ENCODE measurements at places on chromosomes 6 and 20.
A peak's percentile ranks its signal among the peaks of the same experiment; 100 is the strongest.

DNA sequence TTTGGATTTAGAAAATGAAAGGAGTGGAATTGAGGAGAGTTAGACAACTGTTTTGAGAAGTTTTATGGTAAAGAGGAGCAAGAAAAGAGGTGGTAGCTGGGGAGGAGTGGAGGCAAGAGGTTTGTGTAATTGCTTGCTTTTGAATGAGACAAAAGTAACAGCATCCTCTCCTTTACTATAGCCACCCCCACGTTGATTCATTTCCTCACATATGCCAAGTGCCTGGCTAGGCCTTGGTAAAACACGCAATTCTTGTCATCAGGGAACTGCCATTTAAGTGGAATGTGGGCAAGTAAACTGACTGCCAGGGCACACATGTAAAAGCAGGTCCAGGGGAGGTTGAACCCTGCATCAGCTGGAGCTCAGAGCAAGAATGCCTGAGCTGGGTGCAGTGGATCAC, 4.1 kb downstream of the MTRES1 start:
- no peak for DNase-seq

GRCh38 chr20:47220161-47220582, 136.3 kb downstream of the ZMYND8 start:
- peak; percentile 3 for DNase-seq

- no peak for DNase-seq
These were observed 103.1 kb upstream of the NAA20 start for GRCh38 chr20:19913927-19914614.

DNA sequence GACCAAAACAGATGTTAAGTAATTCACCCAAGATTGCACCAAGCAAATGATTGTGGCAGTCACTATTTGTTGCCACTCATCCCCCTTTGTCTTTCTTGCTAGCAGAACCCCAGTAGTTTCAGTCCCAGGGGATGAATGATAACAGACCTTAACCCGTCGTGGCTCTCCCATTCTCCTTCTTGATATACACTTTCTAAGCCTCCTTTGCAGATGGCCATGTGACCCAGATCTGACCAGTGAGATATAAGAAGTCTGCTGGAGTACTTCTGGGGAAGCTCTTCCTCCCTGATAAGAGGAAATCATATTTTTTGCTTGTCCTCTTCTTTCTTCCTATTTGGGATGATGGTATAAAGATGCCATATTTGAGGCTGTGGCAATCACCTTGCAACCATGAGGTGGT, 9.6 kb upstream of the SH3BGRL2 start:
- DNase-seq = no peak

DNA sequence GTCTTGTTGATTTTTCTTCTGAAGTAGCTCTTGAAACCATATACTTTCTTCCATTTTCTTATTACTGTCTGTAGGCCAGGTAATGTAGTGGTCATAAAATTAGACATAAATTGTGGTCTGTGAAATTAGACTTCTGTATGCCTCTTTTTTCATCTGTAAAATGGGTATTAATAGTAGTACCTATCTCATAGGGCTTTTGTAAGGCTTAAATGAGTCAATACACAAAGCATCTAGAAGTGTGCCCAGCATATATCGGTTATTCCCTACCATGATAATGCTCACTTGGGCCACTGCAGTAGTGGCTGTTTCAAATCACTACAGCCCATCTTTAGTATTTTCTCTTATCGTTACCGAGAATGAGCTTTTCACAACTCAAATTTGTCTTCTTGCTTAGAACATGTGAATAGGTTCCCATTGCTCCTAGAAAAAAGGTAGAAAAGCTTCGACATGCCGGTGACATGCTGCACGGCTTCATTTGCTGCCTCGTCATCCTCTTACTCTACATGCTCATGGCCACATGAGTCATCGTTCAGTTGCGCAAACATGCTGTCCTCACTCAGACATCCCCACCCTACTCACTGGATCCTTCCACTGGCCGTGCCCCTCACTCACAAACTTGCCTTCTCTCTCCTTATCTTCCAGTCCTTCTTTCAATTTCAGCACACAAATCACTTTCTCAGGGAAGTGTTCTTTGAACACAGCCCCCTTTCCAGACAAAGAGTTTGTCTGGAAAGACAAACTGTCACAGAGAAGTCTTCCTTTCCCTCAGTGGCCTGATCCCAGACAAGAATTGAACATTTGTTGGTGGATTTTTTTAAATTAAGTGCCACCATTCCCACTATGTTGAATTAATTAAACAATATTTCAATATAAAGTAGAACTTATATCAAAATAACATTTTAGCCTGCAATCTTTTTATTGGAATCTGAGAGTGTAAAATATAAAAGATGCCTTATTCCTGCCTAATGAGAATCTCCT, 32.2 kb upstream of the ERVFRD-1 start:
- DNase-seq = no peak

DNA sequence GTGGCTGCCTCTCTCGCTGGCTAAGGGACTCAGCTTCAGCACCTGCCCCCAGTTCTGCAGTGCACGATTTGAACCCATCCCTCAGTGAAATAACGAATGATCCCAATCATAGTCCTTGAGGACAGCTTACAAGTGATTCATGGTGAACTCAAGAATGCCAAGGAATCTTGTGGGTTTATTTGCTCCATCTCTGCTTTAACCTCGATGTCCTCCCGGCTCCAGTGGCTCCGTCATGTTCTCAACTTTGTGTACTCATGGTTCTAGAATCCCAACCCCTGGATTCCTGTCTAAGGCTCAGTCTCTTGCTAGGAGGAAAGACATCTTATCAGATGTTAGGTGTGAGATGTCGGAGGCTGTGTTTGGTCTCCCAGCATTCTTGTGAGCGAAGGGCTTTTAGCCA, 29.0 kb upstream of the GTSF1L start:
- DNase-seq = no peak

- no peak for DNase-seq
These were observed 43.1 kb upstream of the PHACTR3 start for GRCh38 chr20:59561228-59561605.

DNA sequence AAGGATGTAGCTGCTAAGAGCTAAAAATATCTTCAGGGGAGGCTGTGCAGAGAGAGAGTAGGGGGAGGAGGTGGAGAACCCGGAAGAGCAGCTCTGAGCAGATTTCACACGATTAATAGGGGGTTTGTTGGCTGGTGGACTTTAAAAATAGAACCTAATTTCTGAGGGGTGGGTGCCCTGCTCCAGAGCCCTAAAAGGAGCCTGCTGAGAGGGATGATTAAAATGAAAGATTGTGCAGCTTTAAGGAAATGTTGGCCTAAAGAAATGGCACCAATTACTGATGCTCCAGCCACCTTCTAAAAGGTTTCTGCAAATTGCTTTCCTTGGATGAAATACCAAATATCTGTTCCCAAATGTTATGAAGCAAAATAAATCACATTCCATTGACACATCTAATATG, 202.8 kb upstream of the BTBD3 start:
- DNase-seq = no peak

DNA sequence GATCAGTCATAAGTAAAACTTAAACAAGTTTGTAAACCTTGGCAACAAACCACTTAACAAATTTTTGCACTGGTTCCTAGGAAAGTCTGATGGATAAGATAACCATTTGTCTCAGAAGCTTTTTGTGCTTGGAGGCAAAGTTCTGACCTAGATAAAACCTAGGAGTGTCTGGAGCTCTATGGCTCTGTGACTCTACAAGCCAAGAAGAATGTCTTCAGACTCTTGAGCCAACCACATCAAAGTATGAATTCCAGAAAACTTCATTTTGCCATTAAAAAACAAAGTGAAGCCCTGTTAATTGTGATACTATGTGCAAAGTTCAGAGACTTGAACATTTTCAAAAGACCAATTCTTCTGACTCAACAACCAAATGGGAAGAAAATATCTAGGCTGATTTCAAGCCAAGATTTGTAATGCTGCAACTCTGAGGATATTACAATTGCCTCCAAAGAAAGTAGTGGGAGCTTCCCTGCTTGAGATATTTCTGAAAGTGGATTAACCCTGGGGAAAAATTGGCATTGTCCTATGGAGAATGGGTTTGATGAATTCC, 158.1 kb upstream of the FOXQ1 start:
- no peak for DNase-seq

DNA sequence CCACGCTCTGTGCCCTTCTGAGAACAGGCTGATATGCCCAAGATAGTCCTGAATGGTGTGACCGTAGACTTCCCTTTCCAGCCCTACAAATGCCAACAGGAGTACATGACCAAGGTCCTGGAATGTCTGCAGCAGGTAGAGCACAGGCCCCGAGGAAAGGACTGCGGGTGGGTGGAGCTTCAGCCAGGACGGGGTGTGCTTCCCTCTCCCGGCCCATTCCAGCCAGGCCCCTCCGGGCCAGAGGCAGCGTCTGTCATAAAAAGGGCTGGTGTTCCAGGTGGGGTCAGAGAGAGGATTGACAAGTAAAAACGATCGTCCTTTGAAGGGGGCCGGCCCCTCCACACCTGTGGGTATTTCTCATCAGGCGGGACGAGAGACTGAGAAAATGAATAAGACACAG, 1.3 kb downstream of the RTEL1 start:
- no peak for DNase-seq

DNA sequence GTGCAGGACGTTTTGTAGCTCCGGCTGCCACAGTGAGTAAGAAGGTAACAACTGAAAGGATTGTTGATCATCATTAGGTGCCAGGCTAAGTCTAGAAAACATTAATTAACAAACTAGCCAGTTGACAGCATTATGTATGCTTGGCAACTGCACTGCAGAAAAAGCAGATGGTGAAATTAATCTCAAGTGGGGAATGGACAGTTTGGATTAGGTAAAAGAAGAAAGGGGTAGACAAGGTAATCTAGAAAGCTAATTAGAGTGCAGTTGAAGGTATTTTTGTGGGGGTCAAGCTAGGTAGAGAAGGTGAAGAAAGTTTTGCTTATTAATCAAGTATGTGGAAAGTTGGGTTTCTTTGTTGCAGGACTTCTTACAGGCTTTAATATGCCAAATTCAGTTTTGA, 69.7 kb upstream of the HINT3 start:
- no peak for DNase-seq

DNA sequence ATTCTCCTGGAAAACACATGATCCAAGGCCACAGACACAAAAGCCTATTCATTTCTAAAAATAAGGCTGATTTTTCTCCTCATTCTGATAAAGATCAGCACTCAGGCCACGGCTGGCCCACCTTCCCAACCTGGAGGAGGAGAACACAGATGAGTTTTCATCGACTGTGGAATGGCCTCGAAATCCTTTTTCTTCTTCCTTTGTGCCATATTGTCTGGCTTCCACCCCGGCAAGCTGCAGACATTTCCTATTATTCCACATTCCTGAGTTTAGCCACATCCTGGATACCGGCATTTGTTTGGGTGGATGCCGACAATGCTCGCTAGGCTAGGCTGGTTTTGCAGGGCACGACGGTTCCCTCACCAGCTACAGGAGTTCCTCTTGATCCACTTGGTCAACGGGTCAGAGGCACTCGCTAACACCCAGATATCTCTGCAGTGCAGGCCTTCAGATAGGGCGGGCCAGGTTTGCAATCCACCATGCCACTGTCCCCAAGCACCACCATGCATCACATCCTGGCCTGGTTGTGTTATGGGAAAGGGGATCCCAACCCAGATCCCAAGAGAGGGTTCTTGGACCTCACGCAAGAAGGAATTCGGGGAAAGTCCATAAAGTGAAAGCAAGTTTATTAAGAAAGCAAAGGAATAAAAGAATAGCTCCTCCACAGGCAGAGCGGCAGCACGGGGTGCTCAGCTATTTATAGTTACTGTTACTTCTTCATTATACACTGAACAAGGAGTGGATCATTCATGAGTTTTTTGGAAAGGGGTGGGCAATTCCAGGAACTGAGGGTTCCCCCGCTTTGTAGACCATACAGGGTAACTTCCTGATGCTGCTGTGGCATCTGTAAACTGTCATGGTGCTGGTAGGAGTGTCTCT, 4.2 kb upstream of the CTSZ start:
- DNase-seq = no peak

- DNase-seq = no peak
These were observed 40.5 kb downstream of the RRBP1 start for GRCh38 chr20:17641520-17641964.

DNA sequence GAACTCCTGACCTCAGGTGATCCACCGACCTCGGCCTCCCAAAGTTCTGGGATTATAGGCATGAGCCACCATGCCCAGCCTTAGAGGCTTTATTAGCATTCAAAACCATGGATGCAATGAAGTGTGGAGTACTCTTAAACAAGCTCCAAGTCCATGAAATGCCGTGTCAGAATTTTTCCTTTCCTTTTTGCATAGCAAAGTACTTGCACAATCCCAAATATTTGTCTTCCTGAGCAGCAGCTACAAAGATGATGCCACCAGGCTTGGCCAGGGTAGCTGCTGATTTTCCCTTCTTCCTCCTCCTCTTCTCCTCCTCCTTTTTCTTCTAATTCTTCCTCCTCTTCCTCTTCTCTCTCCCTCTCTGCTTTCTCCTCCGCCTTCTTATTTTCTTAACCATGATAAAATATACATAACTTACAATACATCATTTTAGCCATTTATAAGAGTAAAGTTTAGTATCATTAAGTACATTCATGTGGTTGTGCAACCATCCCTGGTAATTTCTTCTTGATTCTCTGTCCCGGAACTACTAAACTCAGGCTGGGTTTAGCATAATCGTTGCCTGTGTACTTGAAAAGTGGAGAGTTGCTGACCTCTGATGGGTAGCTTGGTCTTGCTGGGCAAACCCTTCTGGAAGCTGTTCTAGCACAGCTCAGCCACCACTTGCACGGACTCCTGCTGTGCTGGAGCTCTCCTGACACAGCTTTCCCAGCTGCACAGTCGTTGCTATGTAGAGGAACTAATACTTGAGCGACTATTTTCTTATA, 20.3 kb downstream of the MUCL3 start:
- no peak for DNase-seq

DNA sequence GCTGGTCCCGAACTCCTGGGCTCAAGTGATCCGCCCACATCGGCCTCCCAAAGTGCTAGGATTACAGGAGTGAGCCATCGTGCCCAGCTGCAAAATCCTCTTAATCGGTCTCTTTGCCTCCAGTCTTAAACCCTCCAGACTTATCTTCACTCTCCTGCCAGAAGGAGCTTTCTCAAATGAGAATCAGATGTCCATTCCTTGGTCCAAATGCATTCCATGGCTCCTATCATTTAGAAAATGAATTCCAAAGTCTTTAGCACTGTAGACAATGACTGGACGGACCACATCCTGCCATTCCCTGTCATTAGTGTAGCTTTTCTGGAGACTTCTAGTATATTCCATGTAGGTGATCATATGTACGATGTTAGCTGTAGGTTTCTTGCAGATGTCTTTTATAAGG, 141.9 kb downstream of the ID4 start:
- DNase-seq = no peak

- DNase-seq = no peak
These were observed 14.0 kb downstream of the POM121L2 start for GRCh38 chr6:27297857-27298730.

DNA sequence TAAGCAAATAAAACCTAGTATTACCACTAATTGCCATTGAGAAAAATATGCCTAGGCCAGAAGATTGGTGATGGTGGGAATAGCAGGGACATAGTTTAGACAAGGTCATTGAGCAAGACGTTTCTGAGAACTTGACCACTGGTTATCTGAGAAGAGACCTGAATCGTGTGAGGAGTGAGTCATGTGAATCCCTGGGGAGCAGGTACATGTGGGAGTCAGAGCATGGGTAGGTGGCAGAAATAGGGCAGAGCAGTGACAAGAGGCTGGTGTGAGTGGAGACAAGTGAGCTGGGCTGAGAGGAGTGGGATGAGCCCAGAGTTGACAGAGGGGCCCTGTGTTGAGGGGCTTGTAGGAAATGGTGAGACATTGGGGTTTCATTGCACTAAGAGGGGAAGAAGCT, 16.4 kb downstream of the MICA start:
- DNase-seq = no peak

- DNase-seq = no peak
These were observed 264.8 kb downstream of the THBS2 start for GRCh38 chr6:168988801-168989200.
